Lung microvascular endothelial cell (primary cell): ENCODE measurements at places on chromosomes 5 and 9.

DNA sequence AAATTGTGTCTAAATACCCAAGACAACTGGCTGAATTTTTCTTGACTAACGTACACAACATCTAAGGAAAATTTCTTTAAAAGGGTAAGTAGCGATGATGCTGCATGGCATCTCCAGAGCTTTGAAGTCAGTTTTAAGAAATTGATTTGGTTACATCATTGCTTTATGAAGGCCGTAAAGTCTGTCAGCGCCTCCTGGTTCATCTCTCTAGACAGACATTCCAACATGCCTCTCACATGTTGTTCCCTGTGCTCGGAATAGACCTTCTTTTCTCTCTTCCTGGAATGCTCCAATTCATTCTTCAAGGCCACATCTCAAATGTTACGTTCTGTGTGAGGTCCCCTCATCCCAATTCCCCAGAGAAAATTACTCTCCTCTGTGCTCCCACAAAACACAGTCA is 108.7 kb upstream of the SSBP2 start:
- no peak for DNase-seq

GRCh38 chr5:123671042-123671441 is 159.1 kb downstream of the CSNK1G3 start:
- DNase-seq, result peak; percentile 56

- DNase-seq, result no peak
These were observed 3.6 kb downstream of the TTC23L start for GRCh38 chr5:34842554-34842953.

DNA sequence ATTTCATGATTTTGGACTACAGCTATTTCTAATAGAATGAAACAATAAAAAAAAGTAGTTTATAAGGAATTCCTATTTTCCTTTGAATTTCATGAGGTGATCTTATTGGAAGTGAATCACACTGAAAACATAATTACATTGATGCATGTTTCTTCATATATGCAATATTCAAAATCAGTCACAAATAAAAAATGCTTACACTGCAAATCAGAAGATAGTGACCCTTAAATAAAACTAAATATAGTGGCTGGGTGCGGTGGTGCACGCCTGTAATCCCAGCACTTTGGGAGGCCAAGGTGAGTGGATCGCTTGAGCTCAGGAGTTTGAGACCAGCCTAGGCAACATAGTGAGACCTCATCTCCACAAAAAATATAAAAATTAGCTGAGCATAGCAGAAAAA is 79.5 kb downstream of the CDC14B start:
- DNase-seq, result no peak

GRCh38 chr5:136309932-136310598 is 55.3 kb downstream of the TRPC7 start:
- no peak for DNase-seq

DNA sequence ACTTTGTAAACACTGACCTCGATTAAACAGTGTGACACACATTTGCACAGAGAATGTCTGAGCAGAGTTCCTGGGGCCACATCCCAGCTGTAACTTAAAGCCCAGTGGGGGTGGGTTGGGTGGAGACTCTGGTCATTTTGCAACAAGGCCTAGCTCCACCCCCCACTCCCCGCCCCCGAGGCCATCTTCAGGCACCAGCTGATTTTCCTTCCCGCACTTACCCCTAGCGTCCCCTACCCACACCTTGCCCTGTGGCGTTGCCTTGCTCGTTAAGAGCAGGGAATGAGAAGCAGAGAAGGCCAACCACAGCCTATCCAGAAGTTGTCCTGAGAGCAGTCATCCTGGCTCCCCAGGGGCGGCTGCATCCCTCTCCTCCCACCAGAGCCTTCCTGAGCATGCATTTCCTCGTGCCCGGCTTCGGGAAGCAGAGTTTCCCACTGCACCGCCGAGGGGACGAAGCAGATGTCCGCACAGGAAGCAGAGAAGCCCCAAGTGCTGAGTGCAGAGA is 101.7 kb upstream of the SARDH start:
- no peak for DNase-seq

DNA sequence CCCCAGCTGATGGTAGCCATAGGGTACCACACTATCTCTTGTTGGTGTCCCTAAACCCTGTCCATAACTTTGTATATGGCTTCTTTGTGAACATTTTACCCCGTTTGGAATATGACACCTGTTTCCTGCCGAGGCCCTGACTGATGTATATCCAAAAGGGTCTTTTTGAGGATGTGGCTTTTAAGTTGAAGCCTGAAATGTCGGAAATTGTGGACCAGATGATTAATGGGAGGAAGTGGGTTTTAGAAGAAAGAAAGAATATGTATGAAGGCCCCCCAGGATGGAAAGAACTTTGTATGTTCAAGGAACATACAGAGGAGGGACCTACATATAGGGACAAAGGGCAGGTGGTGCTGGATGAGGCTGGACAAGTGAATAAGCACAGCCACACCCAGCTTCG is 16.7 kb upstream of the TNFSF8 start:
- no peak for DNase-seq

DNA sequence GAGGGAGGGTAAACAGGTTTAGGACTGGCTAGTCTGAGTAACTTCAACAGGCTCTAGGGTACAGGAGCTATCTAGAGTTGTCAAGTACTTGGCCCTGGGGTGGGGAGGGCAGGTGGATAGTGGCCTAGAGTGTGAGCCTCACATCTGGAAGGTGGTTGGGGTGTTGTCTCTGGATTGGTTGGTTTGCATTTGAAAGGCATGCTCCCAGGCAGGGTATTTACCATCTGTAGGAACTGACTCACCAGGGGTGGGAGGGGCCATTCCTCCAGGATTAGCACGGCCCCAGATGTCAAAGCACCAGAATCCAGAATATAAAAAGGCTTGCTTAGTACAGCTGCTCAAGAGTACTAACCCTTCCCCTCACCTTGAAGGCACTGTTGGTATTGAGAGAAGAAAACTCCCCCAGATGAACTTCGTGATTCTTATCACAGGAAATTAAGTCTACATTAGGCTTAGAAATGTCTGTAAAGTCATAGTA is 193.3 kb downstream of the NTRK2 start:
- DNase-seq, result peak; percentile 37

GRCh38 chr5:142617416-142618129 is 68.3 kb downstream of the FGF1 start:
- no peak for DNase-seq

DNA sequence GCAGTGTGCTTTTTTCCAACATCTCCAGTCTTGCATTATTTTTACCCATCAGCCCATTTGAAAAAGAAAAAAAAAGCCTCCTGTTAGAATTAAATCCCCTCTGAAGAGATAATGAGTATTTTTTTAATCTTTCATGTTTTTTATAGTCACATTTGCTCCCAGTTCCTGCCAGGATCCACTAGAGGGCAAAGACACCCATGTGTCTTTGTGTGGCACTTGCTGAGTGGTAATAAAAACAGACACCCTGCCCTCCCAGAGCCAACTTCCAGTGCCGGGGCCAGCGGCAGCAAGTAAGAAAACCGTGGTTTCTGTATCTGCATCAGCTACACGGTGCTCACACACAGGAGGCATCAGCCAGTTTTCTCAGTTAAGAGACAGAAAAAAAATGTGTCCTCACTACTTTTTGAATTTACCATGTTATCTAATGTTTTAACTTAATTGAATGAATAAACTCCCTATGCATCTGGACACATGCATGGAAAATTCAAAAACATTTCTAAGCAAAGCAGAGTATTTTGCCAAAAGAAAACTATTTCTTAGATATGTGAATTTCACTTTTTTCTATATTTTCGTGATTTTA is 70.2 kb upstream of the PLEKHG4B start:
- peak; percentile 17 for DNase-seq
